ENCODE measurements at places on chromosomes 16 and 17. TPM values are rescaled to one million over a fixed set of nuclear protein-coding genes. Genes with fewer than 3 reads are reported as not detected.

ITGA2B gene
- 0.82 TPM for total RNA-seq

GRCh38 chr16:78655331-78656113 lies 556.1 kb downstream of the WWOX start:
- DNase-seq, result no peak

GRCh38 chr16:23131436-23131835 lies 17.8 kb downstream of the USP31 start:
- DNase-seq, result no peak

GRCh38 chr16:88634141-88634993 lies 4.0 kb upstream of the IL17C start:
- no peak for DNase-seq

GRCh38 chr17:36913132-36913531 lies 24.1 kb upstream of the LHX1 start:
- DNase-seq, result no peak

DNA sequence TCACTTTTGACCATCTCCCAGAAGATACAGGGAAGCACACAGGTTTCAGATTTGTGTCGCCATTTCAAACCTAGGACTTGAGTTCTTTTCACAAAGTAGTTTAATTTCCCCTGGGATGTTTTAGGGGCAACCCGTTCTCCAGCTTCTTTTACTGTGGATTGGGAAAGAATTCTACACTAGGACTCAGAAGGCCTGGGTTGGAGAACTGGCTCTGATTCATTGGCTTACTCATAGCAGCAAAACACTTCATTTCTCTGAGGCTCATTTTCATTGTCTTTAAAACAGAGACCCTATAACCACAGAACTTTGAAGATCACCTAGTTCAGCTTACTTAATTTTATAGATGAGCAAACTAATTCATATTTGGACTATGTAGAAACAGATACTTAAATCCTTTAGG lies 175.9 kb upstream of the SALL1 start:
- no peak for DNase-seq

- DNase-seq, result no peak
These were observed 129.1 kb downstream of the AIPL1 start for GRCh38 chr17:6305613-6306360.

DNA sequence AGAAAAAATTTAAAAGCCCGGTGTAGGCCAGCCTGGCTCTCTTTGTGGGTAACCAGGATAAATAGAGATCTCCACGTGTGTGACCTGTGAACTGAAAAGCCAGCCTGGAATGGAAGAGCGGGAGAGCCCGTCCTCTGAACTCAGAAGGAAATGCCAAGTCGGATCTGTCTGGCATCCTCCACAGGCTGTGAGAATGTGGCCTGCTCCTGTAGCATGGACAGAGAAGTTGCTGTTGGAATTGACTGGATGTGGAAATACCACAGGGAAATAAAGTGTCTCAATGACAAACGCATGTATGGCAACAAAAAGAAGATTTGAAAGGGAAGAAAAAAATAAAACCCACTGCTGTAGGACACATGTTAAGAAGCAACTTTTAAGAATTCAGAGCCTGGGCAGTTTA lies 6.7 kb downstream of the KLHL36 start:
- no peak for DNase-seq

- no peak for DNase-seq
These were observed 16.0 kb downstream of the CCL16 start for GRCh38 chr17:35965272-35965671.

DNA sequence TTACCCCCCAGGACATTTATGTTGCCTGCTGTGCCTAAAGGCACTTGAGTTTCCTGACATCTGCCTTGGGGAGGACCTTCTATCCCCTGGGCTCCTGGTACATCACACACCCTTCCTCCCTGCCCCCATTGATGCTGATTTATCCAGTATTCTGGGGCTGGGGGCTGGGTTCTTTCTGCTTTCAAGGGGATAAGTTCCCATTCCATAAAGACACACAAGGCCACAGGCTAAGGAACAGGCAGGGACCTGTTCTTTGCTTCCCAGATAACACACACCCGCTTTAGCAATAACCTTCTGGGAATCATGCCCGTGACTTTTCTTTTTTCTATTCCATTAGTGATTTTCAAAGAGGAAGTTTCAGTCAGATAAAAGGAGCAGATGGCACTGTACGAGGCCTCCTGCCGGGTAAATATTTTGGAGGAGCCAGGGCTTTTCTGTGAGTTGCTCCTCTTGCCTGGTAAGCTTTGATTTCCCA lies 30.6 kb downstream of the CHD9 start:
- DNase-seq, result no peak

DNA sequence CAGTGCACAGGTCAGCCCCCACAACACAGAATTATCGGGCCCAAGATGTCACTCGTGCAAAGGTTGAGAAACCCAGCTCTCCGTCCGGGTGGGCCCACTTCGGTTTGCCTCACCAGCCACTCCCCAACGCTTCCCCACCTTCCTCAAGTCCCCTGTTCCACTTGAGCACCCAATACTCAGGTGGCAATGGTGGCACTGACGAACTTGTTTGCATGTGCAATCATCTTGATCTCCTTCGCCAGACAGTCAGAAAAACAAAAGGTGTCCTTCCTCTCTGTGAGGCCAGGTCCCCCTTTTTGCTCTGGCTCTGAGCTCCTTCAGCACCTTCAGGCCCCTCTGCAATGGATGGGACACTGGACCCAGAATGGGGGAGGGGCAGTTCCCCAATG lies 3.7 kb downstream of the GGA2 start:
- no peak for DNase-seq

GRCh38 chr17:56602292-56603130 lies 9.0 kb downstream of the NOG start:
- DNase-seq, result no peak

DNA sequence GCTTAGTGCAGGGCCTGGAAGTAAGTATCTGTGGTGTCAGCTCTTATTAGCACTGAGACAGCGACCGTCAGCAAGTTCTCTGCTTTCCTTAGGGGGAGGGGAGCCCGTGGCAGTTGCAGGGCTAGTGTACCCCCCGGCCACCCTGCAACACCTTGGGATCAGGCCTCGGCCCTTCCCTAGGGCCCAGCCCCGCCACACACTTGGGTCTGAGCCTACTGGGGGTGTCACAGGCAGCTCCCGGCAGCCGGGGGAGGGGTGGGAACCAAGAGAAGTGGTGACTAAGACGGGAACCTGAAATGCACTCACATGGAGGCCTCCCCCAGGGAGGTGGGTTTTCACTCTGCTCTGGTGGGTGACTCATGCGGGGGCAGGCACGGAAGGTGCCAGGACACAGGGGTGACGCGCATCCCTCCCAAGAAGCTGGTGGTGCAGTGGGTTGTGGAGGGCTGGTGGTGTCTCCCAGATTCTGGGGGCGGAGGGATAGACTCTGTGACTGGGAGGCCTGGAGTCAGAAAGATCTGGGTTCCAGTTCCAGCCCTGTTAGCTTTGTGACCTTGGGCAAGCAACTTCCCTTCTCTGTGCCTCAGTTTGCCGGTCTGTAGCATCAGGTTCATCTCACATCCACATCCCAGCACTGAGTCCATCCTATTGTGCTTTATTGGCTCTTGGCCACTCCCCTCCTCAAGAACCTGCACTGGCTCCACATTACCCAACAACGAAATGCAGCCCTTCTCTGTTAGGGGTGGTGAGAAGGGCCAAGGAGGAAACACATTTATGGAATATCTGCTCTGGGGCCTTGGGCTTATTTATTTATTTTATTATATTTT lies 44.5 kb downstream of the LAT start:
- no peak for DNase-seq

- DNase-seq, result no peak
These were observed 10.2 kb downstream of the NEUROD2 start for GRCh38 chr17:39597372-39598046.
